Activated naive CD4-positive, alpha-beta T cell treated with Interleukin-2 at 50 U/mL for 16 hours (primary cell): ENCODE measurements at places on chromosomes 11 and 22.
A peak's percentile ranks its signal among the peaks of the same experiment; 100 is the strongest.

DNA sequence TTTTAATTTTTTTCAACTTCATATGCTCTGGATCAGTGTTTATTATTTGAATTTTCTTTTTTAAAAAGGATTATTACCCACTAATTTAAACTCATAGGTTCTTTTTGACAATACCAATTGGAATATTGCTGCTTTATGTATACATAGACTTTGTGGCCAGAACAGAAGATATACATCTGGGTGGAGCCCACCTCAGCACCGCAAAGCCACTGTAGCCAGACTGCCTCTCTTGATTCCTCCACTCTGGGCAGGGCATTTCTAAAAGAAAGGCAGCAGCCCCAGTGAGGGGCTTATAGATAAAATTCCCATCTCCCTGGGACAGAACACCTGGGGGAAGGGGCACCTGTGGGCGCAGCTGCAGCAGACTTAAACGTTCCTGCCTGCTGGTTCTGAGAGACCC, 10.6 kb upstream of the C11orf58 start:
- no peak for DNase-seq

GRCh38 chr11:92253945-92254344, 29.3 kb downstream of the FAT3 start:
- DNase-seq = no peak

DNA sequence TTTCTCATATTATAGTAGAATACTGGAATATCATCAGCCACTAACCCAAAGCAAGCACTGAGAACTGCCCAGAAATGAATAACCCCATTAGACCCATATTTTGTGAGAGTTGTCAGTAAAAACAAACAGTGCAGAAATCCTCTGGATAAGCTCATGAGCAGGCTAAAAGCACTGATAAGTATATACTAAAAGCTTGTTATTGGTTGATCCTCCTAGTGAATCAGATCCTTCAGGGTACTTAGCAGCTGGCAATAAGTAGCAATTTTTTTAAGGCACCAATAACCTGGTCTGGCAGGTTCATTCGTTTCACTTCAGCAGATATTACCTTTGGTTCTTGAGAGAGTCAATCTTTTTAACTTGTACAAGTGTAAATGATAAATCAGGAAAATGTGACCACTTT, 1.2 kb downstream of the NOX4 start:
- no peak for DNase-seq

GRCh38 chr22:28819253-28820096, 19.1 kb upstream of the XBP1 start:
- no peak for DNase-seq

- no peak for DNase-seq
Measured at GRCh38 chr22:29487426-29487986, 7.5 kb downstream of the NEFH start.

GRCh38 chr22:26599505-26599904, 9.6 kb upstream of the TPST2 start:
- DNase-seq = no peak

GRCh38 chr11:33829430-33830141, 55.3 kb upstream of the FBXO3 start:
- peak; percentile 55 for DNase-seq

DNA sequence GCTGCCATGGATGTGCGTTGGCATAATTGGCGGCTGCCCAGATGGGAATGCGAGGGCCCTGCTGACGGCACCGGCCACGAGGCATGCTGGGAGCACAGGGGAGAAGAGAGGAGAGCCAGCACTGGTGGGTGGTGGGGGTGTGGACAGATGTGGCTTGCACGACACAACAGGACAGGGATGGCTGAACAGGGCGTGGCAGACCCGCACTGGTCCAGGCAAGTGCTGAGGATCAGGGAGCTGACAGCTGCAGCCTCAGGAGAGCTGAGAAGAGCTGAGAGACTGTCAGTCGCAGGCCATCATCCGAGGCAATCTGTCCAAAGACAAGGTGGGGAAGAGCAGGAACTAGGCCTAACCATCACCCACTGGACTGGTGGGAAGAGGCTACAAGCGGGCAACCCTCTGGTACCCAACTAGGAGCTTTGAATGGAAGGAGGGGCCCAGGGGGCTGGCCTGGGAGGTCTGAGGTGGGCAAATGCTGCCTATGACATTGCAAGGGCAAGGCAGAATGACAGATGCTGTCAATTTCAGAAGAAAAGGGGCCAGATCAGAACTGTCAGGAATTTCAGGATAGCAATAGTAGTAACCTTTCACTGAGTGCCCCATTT, 2.4 kb downstream of the GNB1L start:
- DNase-seq = no peak
